ENCODE measurements at places on chromosomes 4 and X.
A peak's percentile ranks its signal among the peaks of the same experiment; 100 is the strongest.

DNA sequence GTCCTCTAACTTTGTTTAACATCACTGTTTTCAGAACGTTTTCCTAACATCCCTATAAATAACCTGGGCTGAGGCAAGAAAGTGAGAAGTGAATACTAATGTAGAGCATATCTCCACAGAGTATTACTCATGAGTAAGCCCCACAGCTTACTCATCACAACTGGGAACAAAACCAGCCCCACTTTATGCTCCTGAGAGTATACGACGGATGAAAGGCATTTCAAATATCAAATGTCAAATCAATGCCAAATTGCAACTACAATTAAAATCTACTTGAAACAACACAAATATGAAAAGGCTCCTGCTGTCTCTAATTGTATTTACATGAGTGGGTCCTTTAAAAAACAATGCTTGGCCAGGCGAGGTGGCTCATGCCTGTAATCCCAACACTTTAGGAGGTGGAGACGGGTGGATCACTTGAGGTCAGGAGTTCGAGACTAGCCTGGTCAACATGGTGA, 41.2 kb downstream of the SH3RF1 start:
- DNase-seq = no peak

DNA sequence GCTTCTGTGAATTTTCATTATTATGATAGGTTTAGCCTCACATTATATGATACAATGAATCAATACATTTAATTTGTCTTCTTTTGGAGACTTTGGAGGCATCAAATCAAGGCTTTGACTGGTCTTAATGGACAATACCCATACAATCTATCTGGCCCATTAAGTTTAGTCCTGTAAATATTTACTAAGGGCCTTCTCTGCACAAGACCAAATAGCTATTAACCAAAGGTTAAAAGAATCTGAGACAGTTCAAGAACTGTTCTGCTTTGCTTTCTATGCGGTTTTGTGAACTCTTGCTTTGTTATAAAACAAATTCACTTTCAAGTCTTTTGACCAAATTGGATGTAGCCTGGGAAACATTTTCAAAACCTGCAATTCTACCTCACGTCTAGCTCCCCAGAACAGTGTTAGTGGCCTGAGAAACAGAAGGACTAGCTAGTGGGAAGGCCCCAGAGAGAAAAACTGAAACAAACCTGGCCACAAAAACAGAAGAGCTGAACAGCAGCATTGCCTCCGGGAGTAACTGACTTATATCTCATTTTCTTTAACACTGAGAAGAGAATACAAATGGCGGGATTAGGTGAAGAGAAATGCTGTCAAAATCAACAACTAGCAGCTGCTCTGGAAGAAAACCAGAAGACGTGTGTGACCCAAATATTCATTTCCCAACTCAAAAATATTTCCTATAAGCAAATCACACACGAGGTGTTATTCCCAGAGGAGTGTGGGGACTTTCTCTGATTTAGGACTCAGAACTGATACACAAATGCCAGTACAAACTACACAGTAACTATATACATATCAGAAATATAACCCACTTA, 548 bp downstream of the TLR1 start:
- DNase-seq = no peak

- DNase-seq = peak; percentile 95
These were observed 2.1 kb upstream of the ARHGAP4 start for GRCh38 chrX:153927922-153928760.

- DNase-seq = no peak
These were observed 804.9 kb downstream of the RAB28 start for GRCh38 chr4:12679217-12679616.

Data from NCI-H1694 (cell line).